ENCODE measurements at places on chromosomes 4 and X.

DNA sequence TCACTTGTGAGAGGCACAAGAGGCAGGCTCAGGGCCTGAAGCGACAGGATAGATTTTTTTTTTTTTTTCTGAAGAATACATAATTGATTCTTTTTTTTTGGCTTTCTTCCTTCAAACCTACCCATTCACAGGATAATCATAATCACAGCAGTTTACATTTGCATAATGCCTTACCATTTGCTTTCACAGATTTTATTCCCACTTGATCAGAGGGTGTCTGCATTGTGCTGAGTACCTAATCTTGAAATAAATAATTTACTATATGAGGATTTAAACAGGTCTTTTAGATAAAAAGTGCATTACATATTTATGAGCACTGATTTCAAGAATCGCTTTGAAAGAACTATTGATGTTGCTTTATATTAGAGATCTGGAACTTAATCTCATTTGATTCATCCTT, 219.3 kb downstream of the SPRY1 start:
- ATAC-seq: no peak

DNA sequence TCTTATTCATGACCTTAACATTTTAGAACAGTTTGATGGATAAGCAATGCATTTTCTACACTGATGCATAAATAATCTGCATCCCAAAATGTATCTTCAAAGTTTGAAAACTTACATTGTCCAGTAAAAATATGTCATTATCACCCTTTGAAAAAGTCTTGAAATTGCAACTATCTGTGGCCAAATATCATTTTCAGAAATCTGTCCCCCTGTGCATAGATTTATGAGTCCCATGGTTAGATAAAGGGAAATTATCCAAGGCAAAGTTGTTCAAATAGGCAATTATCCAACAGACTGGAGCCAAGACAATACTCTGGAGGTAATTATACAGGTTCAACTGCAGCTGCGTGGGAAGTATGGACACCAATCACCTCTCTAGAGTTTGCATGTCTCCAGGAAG, 182.5 kb upstream of the INTU start:
- no peak for ATAC-seq

DNA sequence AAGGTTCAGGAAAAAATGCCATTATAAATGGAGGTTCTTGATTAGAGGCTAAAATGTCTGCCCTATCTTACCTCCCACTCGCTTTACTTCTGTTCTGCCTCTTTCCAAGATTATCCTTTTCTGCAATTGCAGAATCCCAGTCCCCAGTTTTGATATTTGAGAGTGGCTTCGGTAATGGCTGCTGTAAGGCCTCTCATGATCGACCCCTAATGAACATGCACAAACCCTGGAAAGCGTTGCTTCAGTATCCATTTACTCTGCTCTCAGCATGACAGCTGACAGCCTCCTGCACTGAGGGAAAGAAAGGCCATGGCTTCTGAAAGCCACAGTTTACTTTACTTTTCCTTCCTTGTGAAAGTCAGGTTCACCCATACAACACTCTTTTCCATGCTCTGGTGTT, 325.4 kb upstream of the GALNT7 start:
- no peak for ATAC-seq

DNA sequence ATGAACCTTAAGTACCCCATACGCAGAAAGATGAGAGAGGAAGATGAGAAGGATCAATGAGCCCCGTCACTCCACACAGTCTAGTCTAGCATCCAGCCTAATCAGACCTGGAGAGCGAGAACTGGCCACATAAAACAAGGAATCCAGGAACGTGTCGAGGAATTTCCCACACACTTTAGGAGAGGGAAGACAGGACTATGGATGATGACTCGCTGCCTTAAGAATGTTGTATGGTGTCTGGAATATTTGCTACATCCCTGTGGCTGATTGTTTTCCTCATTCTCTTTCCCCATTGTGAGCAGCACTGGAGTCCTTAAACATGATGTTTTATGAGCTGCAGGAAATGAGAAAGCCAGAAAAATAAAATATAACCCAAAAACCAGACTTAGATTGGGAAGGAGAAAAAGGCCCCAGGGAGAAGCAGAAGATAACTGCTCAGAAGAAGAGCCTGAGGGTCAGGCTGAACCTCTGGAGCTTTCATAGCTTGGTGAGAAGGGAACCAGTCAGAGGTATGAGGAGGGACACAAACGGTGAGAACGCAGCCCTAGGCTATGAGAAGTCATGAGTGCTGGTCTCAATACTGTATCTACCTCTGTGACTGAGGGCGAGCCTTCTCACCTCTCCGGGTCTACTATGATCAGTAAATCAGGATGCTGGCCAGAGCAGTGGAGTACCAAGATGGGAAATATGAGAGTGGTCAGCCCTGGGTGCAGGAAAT, 139.5 kb upstream of the NOCT start:
- no peak for ATAC-seq

DNA sequence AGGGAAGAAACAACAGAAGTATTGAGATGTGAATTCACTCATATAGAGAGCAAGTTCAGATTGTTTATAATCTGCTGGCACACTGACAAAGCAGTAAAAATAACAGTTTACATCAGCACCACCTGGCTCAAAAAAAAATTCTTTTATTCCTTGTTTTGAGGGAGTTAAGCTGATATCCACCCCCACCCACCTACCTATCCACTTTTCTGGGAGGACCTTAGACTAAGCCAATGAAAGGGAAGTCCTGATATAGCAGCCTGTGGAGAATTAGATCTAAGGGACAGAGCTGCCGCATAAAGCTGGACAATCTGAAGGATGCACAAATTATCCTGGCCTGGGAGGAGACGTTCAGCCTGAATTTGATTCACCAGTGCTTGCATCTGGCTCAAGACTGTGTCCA, 264.5 kb downstream of the RCHY1 start:
- ATAC-seq: no peak

- no peak for ATAC-seq
Measured at GRCh38 chr4:168484626-168485025, 4.3 kb upstream of the DDX60L start.

DNA sequence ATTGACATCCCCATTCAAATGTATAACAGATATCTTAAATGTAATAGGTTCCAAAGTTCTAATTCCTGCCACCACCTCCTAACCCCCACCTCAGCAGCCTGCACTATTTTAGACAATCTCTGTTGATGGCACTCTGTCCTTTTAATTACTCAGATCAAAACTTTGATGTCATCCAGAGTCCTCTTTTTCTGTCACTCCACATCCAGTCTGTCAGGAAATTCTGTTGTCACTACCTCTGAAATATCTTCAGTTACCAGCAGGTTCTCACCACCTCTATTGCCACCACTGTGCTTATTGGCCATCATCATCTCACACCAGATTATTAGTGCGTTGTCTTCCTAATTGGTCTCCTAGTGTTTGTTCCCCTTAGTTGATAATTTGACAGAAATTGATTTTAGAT, 76.2 kb downstream of the PTPN13 start:
- peak; percentile 49 for ATAC-seq

- ATAC-seq: no peak
Measured at GRCh38 chr4:156799121-156799589, 172.4 kb downstream of the PDGFC start.

DNA sequence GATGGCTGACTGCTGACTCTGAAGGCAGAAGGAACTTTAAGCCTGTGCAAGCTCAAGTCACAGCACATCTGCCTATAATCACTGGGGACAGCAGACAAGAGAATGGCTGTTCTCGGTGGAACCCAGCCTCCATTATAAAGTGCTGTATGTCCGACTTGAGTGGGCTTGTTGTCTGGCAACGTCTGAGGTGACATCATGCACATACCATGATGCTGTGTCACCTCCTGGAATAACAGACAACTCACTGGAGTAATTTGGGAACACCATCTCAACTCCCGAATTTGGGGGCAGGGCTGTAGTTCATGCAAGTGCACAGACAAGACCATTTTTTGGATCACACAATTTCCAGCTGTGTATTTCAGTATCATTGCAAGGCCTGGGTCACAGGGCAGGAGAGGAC, 59.8 kb upstream of the GPM6B start:
- ATAC-seq: no peak

GRCh38 chr4:109411964-109412363, 21.7 kb upstream of the SEC24B start:
- no peak for ATAC-seq

Data from esophagus mucosa (tissue), 1 donor.